Stimulated activated effector memory CD8-positive, alpha-beta T cell treated with anti-CD3 and anti-CD28 coated beads, Interleukin-12 subunit alpha, Interleukin-12 subunit beta, amount 100 ng/mL, for 72 hours (primary cell): ENCODE measurements at places on chromosomes 16 and 17.

GRCh38 chr17:40178021-40178601, 841 bp downstream of the RAPGEFL1 start:
- no peak for DNase-seq

GRCh38 chr17:41492771-41493170, 3.1 kb upstream of the KRT36 start:
- no peak for DNase-seq

- DNase-seq = no peak
Measured at GRCh38 chr17:72665852-72666851, 426.3 kb downstream of the SLC39A11 start.

GRCh38 chr16:24689128-24689527, 40.3 kb upstream of the TNRC6A start:
- DNase-seq = no peak

DNA sequence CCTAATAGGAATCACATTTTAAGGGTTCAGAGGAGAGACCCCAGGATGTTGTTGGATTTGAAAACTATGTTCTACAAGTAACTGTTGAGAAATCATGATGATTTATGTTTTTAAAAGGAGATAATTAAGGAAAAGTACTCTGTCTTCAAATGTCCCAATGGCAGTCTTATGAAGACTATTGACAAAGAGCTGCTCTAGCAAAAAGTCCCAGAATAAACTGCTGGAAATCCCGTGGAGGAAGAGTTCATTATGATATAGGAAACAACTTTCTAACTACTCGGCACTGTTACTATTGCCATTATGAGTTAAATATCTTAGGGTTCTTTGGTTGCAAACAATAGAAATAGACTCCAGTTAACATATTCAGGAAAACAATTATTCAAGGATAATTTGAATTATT, 65.6 kb upstream of the GAS7 start:
- no peak for DNase-seq

DNA sequence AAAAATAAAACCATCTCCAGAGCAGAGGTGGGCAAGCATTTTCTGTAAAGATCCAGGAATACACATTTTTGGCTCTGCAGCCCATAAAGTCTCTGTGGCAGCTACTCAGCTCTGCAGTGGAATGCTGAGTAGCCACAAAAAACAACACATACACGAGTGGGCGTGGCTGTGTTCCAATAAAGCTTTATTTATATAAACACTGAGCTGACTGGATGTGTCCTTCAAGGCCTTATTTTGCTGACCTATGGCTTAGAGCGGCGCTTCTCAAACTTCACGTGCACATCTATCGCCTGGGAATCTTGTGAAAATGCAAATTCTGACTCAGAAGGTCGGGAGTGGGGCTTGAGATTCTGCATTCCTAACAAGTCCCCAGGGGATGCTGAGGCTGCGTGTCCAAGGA, 39.7 kb downstream of the XYLT1 start:
- no peak for DNase-seq

DNA sequence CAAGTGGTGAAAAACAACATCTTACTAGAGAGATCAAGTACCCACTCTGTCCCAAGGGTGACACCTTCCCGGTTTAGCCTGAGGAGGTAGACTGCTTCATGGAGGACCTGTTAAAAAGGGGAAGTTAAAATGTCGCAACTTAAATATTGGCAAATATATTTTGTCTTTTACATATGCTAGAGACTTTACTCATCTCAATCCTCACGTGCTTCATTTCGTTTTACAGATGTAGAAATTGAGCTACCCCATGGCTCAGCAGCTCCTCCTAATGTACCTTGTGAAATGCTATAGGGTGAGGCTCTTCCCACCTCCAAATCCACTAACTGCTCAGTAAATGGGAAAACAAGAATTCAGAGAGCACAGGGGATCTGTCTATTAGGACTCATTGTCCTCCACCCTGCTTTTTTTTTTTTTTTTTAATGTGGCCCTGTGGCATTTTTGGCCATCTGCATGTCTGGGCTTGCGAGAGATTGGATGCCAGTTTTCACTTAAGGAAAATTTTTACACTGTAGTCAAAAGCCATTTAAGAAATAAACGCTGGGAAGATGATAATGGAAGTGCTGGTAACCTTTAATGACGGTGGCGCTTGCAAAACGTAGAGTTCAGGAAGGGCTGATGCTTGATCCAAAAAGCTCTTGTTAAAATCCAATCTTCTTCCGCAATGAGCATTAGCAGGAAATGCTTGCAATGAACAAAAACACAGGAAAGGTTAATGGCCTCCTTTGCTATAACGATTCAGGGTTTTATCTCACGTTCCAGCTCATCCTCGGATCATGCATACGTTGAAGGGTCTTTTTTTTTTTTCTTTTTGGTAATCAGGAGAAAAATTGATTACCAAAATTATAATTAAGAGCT, 39.8 kb downstream of the HSBP1 start:
- no peak for DNase-seq

DNA sequence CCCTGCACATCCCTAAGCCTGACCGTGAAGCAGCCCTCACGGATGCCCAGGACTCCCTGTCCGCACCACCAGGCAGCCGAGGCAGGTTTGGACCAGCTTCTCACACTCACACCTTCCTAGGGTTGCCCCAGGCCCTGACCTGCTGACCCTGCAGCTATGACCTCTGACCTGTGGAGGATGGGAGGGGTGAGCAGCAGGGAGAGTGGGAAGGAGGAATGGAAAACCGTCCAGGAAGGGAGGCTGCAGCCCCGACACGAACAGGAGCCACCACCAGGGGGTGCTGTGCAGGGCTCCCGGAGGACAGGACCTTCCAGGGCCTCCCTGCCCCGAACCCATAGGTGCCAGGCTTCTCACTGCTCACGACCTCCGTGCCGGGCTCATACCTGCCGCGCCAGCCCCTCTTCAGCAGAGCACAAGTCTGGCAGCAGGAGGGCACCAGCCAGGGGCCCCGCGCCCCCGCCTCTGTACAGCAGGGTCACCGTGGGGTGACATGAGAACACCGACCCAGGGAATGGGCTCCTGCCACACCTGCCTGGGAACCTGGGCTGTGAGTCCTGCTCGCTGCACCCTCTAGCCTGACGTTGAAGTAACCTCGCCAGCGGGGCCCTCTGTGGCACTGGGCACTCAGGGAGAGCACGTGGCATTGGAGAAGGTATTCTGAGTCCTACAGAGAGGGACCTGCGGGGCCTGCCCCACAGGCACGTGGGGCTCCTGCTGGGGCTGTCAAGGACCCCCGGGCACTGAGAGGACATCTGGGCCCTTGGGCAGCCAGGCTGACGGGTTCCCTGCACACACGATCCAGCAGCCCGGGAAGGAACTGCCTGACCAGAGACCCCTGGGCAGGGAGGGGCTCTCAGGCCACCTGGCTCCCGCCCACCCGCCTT, 37.6 kb downstream of the CTU2 start:
- peak; percentile 81 for DNase-seq

GRCh38 chr16:72901000-72901627, 146.8 kb downstream of the ZFHX3 start:
- DNase-seq = no peak

DNA sequence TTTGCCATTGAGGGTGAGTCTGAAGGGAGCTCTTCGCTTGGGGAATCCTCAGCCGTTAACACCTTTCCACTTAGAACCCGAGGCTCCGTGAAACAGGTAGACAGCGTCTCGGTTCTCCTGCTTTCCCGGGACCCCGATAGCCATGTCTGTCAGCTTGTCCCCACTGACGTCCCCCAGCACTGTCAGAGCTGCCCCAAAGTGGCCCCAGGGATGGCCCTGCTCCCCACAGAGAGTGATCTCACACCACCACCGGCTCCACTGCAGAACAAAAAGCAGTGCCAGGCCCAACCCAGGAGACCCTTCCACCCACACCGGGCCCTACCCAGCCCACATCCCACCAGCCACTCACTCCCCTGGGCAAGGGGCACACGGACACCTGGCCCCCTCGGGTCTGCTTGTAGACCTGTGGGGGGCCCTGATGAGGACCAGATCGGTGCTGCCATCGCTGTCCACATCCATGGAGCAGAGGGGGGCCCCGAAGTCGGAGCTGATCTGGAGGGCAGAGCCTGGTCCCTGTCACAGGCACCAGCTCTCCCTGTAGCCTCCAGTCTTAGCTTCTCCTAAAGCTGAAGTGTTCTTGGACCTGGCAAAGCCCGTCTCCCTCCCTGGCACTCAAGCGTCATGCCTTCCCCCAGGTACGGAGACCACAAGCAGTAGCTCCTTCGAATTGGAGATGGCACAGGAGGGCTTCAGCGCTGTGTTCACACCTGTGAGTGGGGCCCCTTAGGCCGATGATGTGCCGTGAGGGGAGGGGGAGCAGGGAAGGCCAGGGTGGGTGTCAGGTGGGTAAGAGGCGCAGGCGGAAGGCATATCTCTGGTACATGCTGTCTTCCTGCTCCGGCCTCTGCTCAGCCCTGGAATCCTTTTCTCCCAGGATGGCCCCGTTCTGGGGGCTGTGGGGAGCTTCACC, 6.5 kb downstream of the ITGAX start:
- DNase-seq = no peak

GRCh38 chr17:21711182-21711581, 18.9 kb downstream of the KCNJ18 start:
- DNase-seq = no peak
